ENCODE measurements at places on chromosomes 2 and 18.

- no peak for DNase-seq
Measured at GRCh38 chr18:22544626-22545025, 126.9 kb upstream of the CTAGE1 start.

DNA sequence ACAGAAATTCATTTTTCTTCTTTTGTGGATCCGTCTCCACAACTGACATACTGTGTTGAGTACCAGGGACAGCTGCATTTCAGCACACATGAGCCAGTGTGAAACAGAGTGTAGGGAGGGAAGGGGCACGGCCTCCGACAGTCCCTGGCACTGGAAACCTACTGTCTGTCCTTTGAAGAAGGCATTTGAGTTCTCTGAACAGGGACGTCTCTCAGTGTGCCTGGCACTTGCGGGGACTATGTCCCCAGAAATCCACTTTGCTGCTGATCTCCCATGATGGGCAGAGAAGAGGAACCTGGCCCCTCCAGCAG is 48.1 kb downstream of the PLB1 start:
- no peak for DNase-seq

DNA sequence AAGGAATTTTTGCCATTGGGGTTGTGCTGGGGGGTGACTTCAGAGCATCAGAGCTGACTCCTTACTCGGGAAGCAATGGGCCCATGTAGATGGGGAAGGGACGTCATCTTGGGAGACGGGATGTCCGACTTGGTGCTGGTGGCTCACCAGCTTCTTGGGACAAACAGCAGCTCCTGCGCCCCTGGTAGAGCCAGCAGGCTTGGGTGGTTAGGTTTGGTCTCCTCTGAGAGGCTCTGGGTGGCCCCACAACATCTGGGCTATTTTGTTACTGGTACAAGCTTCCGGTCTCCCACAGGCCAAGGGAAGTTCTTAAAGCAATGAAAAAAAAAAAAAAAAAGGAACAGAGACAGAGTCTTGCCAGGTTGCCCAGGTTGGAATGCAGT is 1.8 kb downstream of the NGEF start:
- no peak for DNase-seq

GRCh38 chr2:215528555-215528954 is 92.7 kb upstream of the FN1 start:
- DNase-seq: peak; percentile 91

DNA sequence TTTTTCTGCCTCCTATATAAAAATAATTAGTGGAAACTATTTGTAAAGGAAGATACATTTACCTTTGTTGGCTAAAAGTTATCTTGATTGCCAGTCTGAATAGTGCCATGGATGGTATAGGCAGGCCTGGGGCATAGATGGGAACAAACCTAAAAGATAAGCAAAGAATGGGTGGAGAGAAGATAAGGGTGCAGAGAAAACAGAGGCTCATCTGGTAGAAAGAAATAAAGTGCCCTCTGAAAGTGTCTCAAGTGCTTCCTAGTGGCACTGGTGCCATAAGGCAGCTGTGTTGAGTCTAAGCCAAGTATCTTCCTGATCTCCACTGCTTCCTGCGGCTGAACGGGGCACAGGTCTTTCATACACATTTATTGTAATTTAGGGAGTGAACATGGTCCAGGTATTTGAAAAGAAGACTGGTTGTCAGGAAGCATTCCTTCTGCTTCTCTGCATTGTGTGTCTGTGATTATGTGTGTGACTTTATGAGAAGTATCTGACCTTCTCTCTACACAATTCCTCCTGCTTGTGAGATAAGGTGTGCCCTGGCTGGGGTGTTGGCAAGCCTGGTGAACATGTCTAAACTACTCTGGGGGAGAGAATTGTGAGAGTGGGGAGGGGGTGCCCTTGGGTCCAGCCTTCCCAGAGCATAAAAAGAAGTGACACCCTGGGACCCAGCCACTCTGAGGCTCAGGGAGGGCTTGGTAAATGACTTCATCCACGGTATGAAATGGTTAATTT is 280.5 kb downstream of the CAMKMT start:
- no peak for DNase-seq

- no peak for DNase-seq
Measured at GRCh38 chr2:240725266-240725665, 33.6 kb downstream of the AQP12A start.

DNA sequence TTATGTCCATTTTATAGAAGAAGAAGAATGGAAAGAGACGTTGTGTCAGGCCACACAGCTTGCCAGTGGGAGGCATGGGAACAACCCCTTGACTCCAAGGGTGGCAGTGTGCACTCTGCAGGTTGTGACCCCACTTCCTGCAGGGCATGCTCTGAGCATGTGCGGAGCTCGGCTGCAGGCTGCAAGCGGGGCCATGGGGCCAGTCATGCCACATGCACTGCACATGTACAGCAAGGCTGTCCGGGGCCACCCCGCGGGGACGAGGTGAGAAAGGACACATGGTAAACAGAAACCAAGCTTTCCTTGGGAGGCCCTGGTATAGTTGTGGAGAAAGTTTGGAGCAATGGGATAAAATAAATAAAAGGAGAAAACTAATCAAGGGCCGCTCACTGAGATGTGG is 47.4 kb upstream of the DNMT3A start:
- DNase-seq: no peak

DNA sequence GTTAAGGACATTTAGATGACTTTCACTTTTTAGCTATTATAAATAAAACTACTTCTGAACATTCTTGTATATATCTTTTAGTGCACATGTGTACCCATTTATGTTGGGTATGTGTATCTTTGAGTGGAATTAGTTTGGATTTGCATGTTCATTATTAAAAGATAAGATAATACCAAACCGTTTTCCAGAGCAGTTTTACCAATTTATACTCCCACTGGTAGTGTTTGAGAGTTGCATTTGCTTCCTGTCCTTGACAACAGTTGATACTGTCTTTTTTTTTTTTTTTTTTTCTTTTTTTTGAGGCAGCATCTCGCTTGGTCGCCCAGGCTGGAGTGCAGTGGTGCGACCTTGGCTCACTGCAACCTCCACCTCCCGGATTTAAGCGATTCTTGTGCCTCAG is 23.3 kb downstream of the SLC30A6 start:
- DNase-seq: no peak

DNA sequence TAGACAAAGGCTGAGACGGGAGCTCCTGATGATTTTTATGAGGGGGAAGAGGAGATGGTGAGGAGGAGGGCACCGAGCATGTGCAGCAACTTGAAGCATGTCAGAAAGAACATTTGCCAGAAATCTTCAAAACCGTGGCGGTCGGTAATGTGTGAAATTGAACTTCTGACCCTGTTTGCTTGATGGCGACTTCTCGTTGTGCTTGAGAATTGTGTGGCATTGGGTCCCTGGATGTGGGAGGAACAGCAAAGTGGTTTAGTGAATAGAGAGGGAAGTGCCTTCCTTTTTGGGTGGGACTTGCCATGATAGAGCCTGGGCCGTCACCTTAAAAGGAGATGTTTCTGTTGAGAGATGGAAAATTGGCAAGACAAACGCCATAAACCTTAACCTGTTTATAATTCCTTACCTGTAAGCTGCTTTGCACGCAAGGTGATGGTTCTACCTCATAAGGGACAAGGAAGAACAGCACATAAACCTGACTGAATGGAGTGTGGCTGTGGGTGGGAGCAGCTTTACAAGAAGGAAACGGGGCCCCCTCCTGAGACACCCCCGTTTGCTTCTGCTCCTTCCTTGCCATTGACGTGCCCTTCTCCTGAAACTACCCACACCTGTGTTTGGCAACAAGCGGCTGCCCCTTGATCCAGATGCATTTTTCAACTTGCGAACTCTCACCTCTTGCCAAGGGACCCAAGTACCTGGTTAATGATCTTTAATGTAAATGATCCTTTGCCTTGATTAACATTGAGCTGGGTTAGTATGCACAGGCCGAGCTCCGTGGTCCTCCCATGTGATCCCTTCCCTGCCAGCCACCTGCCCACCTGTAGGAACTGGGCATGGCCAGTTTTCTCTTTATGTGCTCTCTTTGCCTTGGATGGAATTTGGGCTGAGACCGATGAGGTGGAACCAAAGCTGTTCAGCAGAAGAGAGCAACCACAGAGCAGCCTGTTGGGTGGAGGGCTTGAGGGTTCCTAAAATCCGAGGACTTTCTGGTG is 153.2 kb downstream of the NEDD4L start:
- no peak for DNase-seq

DNA sequence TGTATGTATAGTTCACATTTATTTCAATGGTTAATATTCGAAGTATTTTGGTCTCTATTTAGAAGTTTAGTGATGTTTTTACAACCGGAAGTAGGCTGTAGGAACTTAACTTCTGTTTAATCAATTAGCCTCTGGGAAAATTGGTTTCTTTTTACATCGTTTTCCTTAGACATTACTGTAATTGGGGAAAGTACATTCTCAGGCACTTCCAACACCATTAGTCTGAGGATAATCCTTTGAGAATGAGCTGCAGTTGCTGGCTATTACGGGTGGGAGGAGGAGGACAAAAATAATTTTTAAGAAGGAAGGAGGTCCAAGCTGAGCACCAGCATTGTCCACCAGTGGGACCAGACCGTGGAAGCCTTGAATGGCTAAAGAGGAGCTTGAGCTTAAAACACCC is 70.4 kb upstream of the ST3GAL5 start:
- no peak for DNase-seq

DNA sequence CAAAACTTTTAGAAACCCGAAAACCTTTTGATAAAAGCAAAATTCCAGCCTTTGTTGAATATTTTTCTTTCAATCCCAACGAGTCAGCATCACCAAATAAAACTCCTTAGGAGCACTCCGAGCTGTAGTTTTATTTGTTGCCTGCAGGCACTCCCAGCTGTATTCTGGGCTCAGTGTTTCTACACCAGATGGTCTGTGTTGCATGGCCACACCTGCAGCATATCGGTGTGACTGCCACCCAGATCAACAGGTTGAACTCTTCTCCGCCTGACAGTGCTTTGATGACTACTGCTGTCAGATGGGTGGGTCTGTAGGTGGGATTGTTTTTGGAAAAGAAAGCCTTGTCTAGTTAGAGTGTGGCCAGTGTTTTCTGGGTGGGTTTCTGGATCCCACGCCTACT is 32.7 kb downstream of the APCDD1 start:
- DNase-seq: no peak

DNA sequence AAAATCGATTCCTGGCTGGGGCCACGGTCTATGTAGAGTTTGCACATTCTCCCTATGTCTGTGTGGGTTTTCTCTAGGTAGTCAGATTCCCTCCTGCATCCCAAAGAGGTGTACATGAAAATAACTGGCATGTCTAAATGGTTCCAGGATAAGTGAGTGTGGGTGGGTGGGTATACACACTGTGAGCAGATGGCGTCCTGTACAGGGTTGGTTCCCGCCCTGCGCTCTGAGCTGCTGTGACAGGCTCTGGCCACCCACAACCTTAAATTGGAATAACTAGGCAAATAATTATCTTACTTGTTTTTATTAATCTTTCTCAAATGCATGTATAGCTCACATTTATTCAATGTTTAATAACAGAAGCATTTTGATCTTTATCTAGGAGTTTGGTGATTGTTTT is 16.3 kb downstream of the THOC1 start:
- DNase-seq: no peak

DNA sequence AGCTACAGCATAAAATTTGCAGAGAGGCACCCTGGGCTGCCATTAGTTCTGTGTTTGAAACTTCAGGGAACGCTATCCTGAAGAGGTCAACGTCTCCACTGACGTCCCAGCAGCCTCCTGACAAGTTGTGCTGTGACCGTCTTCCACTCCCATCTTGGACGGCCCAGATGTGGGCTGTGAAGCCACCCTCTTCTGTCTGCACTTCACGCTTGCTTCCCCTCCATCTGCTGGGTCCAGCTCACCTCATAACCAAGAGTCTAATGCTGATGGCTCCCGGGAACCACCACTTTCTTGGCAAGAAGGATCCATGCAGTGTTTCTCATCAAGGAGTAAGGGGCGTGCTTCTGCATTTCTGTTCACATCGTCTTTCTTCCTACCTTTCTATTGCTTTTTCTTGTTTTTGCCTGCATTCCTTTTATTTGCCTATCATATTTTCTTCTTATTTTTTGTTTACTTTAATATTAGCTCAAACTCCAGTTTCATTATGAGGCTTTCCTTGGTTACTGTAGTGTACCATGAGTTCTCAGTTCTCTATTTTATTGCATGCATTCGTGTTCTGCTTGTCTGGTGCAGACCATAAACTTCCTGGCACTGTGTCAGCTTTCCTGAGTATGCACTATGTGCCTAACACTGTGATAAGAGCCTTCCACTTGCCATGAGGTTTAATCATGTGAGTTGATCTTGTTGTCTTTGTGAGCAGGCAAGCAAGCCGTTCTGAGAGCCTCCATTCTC is 631.8 kb upstream of the RAB6C start:
- no peak for DNase-seq

- no peak for DNase-seq
Measured at GRCh38 chr18:56067214-56067894, 479.4 kb upstream of the TCF4 start.

DNA sequence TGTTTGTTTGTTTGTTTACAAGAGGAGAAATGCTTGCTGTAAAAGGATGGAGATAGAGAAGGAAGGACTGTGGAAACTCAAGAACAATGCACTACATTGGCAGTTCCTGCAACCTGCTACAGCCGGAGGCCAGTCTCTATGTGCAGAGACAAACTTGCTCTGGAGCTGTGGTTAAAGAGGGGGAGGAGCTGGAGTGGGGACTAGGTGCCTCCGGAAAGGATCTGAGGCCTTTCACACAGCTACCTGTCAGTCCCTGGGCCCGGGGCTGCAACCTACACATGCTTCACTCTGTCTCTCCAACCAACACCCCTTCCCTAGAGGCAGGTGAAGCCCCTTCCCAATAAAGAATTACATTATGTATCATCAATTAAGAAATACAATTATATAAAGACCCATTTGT is 1234.0 kb upstream of the ZEB2 start:
- DNase-seq: no peak

DNA sequence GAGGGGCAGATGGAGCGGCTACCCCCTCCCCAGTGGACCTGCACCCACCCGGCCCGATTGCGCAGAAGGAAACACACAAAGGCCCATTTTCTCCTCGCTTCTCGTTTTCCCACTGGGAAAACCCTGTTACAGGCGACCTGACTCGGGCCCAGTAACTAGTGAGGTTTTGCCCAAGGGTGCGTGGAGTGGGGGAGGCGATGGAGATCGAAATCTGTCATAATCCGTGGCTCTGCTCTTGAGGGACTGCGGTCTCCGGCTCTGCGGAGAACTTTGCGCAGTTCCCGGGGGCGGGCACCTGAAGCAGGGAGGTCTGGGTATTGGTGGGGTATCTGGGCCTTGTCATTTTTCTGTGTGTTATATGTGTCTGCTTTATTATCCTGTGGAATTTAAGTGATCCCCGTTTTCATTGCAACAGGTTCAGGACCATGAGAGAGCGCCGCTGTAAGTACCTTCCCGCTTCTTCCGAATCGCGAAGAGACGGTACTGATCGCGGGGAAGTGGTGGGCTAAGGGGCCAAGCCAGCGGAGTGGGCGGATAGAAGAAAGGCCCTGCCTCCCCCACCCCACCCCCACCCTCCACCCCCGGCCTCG is 4.0 kb upstream of the HOXD4 start:
- DNase-seq: no peak

Measured in fibroblast of lung (primary cell).